ENCODE measurements at places on chromosomes 13 and 19.
A peak's percentile ranks its signal among the peaks of the same experiment; 100 is the strongest.

DNA sequence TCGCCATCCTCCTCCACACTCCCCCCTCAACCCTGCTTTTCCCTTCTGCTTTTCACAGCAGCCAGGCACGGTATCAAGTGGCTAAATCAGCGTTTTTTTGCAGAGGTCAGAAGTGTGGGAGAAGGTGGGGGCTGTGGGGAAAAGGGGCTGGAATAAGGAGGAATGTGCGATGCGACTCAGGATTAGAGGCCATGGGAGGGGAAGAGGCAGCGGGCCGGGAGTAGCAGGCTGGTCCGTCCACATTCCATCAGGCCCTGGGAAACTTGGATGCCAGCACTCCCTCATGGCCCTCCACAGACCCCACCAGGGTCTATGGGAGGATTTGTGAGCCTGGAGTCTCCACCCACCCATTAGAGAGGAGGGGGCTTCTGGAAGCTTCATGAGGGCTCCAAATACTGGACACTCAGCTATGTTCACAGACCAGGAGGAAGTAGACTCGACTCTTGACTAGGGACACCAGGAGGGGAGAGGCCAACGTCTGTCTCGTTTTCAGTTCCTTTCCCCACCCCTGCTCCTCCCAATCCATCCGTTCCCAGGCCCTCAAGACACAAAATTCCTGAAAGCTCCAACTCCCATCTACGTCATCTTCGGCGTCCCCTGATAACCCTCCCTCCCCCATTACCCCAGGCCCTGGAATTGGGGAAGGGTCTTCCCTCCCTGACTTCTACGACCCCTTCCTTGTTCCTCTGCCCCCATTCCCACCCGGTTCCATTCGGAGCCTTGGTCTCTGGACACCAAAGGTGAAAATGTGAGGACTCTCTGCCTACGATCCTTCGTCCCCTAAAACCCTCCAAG, 3.3 kb upstream of the KCNC3 start:
- no peak for DNase-seq

- peak; percentile 43 for DNase-seq
Observed at GRCh38 chr19:343941-344624, 513 bp downstream of the MIER2 start.

DNA sequence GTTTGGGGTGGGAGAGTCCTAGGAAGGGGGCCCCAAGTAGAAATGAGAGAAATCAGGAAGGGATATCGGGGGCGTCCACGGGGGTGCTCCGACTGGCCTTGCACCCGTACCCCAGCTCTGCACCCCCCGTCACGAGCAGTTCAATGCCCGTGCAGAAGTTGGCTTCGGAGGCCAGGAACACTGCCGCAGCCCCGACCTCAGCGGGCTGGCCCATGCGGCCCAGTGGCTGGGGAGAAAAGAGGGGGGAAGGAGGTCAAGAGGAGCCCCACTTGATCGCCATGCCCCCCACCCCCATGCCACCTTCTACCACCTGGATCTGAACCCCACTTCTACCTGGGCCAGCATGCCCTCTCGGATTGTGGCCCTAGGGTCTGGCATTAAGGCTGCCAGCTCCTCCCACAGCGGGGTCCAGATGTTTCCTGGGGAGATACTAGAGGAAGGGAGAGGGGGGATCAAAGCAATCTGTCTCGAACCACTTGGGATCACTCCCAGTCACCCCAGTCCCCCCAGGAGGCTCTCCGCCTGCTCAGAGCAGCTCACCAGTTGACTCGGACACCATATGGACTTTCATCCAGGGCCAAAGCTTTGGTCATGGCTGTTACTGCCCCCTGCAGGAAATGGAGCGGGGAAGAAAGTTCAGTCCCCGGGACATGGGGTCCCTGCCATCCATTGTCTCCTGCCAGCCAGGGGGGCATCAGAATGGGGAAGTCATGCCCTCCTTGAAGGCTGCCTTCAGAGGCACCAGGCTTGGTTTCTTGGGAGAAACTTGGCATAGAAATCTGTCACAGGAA, 2.5 kb upstream of the BCAT2 start:
- DNase-seq, result no peak

GRCh38 chr19:460877-461720, at the start of gene SHC2:
TSS of gene SHC2 (minus strand) at chr19:461033. CDS start at chr19:460996, 37 bp downstream.
- no peak for DNase-seq

- DNase-seq, result no peak
Observed at GRCh38 chr13:55090612-55091011, 2050.1 kb upstream of the PRR20A start.

- DNase-seq, result no peak
Observed at GRCh38 chr19:17803264-17803896, 8.4 kb downstream of the B3GNT3 start.

GRCh38 chr19:53906211-53907192, 2.6 kb upstream of the CACNG7 start:
- DNase-seq, result peak; percentile 71

- DNase-seq, result no peak
Observed at GRCh38 chr13:108595436-108596274, 33.8 kb upstream of the MYO16 start.

- DNase-seq, result no peak
Observed at GRCh38 chr13:66225072-66225471, 1005.1 kb downstream of the PCDH9 start.

Data from GM12891 (cell line).